ENCODE measurements at places on chromosomes 11 and 22. TPM values are rescaled to one million over a fixed set of nuclear protein-coding genes. Genes with fewer than 3 reads are reported as not detected.

DNA sequence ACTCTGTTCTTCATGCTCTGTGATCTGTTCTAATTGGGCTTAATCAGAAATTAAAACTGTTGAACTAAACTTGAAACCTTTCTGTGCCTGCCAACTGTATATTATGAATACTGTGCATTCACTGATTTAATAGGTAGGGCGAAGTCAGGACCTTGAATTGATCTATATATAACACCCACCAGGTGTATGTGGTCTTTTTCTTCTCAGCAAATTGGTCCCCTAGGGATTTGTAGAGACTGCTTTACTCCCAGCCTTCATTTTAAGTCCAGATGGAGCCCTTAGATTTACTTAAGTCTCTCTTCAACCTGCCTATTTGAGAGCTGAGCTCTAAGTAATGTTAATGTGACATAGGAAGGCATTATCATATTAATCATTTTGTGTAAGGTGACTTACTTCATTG, 257.5 kb downstream of the TMEM135 start:
- no peak for DNase-seq

DNA sequence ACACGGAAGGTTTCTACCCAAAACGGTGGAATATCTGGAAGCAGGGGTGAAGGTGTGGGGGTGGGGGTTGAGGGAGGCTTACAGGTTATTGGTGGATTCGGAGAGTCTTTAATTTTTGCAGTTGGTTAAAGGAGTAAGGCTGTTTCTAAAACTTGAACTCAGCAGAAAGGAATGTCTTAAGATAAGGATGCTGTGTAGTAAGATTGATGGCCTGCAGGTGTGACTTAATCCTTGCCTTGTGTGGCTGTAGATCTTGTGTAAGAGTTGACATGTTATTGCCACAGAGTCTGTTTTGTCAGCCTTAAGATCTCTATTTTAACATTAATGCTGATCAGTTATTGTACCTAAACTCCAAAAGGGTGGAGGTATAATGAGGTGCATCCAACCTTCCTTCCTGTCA, 16.4 kb upstream of the OR6M1 start:
- DNase-seq: no peak

DNA sequence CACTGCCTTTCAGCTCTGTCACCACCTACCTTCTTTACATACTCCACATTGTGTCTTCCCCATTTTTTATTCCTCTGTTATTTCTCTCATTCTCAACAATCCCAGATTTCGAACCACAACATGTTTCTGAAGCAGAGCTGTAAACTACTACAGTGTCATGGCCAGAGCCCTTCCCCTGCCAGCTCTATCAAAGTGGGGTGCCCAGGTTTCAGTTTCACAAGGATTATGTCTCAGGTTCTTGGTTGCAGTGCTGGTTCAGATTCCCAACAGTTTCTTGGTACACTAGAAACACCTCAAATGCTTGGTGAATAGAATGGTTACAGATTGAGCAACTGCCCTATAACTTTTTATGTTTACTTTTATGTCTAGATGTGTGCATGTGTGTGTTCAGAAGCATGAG, 172.7 kb upstream of the MTNR1B start:
- no peak for DNase-seq

Gene VPS26B
- total RNA-seq: 33.6 TPM

Gene KIRREL3
- total RNA-seq: 1.0 TPM

Gene TIMM10B
- total RNA-seq: 25.9 TPM

Gene LRRC74B
- total RNA-seq: not detected

Gene OR8A1
- total RNA-seq: not detected
